ENCODE measurements at places on chromosomes 4 and X. TPM values are rescaled to one million over a fixed set of nuclear protein-coding genes. Genes with fewer than 3 reads are reported as not detected.

The GAGE1 gene
- polyA plus RNA-seq: not detected

The ARX gene
- not detected for polyA plus RNA-seq

The FAM9C gene
- not detected for polyA plus RNA-seq

The FAAH2 gene
- not detected for polyA plus RNA-seq

The CSAG3 gene
- not detected for polyA plus RNA-seq

The C4orf50 gene
- not detected for polyA plus RNA-seq

The RASSF6 gene
- polyA plus RNA-seq: not detected

The ZBTB33 gene
- 2.0 TPM for polyA plus RNA-seq

The PABPC1L2B gene
- polyA plus RNA-seq: not detected

The SCRG1 gene
- polyA plus RNA-seq: 0.23 TPM

The RBM46 gene
- polyA plus RNA-seq: not detected

The TKTL2 gene
- polyA plus RNA-seq: not detected

The CABS1 gene
- not detected for polyA plus RNA-seq

The ADH1C gene
- polyA plus RNA-seq: not detected

The RAB40AL gene
- 0.24 TPM for polyA plus RNA-seq

The EPGN gene
- polyA plus RNA-seq: not detected

The GPRASP2 gene
- polyA plus RNA-seq: 9.0 TPM

The HMGB3 gene
- 21.3 TPM for polyA plus RNA-seq

The ENOX2 gene
- polyA plus RNA-seq: 5.9 TPM

The BEX1 gene
- 0.27 TPM for polyA plus RNA-seq

All from IMR-90 (cell line).